ENCODE measurements at places on chromosomes 12 and 14.

DNA sequence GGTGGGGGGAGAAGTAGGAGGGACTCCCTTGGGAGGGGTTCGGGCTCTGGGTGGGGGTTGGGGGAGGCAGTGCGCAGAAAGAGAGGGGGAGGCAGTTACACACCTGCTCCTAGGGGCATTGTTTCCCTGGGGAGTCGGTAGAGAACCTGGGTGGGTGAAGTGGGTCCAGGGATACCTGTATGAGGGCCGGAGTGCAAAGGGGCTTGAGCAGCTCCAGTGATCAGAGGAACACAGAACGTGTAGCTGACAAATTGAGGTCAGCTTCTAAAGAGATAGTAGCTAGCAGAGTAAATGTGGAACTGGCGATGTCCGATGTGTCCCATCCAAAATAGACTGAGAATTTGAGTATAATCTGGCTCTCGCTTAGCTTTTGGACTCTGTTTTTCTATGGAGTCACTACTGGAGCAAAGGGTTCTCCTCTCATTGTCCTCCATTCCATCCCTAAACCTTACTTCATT lies 502 bp downstream of the SMARCD1 start:
- DNase-seq = no peak
- peaks cover 17% of the 10 kb centered on the region for H3K36me3 ChIP-seq
- peaks cover 3% of the 10 kb centered on the region for H3K4me1 ChIP-seq
- H3K27ac ChIP-seq = peak overlapping the region; percentile 95

DNA sequence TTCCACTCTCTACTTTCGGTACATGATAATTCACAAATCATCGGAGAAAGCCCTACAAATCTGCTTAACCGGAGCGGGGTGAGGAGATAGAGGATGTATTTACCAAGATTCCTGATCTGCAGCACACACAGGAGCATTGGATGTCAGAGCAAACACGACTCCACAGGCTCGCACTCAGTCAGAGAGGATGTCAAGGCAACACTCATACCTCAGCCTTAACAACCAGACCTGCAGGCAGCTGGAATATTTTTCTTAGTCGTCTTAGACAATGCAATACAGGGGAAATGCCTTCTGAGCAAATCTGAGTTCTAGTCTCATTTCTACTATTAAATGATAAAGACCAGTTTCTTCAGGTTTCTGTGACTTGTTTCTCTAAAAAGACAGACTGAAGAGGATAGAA lies 159.3 kb upstream of the CPNE8 start:
- no peak overlapping the region for H3K27ac ChIP-seq
- H3K36me3 ChIP-seq = no peaks in the 10 kb centered on the region
- no peaks in the 10 kb centered on the region for H3K27me3 ChIP-seq
- H3K4me1 ChIP-seq = no peaks in the 10 kb centered on the region
- DNase-seq = no peak
- H3K4me3 ChIP-seq = no peak overlapping the region

DNA sequence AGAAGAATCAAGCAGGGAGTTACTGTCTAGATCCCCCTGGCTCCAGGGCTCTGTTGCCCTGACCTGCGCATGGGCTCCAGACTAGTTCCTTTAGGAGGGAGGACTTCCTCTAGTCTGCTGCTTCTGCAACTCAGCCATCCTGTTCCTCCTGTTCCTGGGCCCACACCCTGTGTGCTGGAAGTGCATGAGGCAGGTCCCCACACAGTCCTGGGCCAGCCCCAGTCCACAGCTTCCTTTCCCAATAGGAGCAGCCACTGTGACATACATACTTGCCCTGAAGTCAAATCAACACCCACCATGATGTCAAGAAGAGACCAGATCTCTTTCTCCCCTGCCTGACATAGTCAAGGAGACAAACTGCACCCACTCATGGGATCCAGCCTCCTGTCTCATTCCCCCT lies 1.3 kb downstream of the SDR9C7 start:
- no peaks in the 10 kb centered on the region for H3K36me3 ChIP-seq
- DNase-seq = no peak
- peaks cover 32% of the 10 kb centered on the region for H3K4me1 ChIP-seq
- H3K27me3 ChIP-seq = no peaks in the 10 kb centered on the region
- no peak overlapping the region for H3K4me3 ChIP-seq
- no peak overlapping the region for H3K27ac ChIP-seq

DNA sequence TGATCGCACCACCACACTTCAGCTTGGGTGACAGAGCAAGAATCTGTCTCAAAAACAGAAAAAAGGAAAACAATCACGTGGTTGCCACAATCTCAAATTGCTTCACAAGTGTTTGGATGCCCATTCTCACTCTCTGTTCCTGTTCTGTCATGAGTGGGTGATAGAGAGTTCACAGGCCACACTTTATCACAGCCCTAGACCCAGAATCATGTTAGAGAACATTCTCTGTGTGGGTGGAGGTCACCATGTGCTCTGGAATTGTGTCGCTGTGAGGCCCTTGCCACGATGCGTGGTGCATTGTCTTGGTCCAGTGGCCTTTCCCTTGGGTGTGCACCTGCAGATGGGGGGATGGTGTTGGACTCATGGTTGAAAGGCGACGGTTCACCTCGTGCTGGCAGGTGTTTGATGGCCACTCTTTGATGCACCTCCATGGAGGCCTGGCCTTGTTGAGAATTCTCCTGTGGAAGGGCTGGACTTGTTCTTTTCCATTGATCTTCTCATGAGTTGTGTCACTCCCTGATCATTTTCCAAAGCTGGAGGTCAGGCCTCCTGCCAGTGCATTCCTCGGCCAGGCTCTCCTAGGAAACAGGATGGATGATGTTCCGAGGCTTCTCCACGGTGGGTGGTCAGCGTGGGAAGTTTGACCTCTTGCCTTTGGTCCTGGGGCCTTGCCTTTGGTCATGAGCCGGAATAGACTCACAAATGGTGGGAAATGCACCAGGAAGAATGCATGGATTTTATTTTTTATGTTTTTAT lies 91.9 kb downstream of the SLC24A4 start:
- DNase-seq = no peak
- no peaks in the 10 kb centered on the region for H3K36me3 ChIP-seq
- no peak overlapping the region for H3K4me3 ChIP-seq
- no peak overlapping the region for H3K27ac ChIP-seq

DNA sequence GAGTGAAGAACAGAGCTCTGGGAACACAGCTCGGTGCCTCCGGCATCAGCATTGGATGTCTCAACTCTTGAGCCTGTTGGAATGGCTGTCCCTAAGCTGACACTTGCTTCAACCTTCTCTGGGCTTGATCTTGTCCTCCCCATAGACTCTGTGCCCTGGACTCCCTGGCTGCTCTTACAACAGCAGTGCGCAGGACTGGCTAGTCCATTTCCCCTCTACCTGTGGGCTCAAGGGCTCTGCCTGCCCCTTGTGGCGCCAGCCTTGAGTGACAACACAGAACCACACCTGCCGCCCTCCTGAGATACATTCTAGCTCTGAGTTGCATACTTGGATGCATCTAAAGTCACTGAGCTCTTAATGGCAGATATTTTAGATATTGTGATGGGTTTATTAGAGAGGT lies 6.2 kb downstream of the CRADD start:
- H3K27ac ChIP-seq = no peak overlapping the region
- H3K27me3 ChIP-seq = no peaks in the 10 kb centered on the region
- DNase-seq = no peak

DNA sequence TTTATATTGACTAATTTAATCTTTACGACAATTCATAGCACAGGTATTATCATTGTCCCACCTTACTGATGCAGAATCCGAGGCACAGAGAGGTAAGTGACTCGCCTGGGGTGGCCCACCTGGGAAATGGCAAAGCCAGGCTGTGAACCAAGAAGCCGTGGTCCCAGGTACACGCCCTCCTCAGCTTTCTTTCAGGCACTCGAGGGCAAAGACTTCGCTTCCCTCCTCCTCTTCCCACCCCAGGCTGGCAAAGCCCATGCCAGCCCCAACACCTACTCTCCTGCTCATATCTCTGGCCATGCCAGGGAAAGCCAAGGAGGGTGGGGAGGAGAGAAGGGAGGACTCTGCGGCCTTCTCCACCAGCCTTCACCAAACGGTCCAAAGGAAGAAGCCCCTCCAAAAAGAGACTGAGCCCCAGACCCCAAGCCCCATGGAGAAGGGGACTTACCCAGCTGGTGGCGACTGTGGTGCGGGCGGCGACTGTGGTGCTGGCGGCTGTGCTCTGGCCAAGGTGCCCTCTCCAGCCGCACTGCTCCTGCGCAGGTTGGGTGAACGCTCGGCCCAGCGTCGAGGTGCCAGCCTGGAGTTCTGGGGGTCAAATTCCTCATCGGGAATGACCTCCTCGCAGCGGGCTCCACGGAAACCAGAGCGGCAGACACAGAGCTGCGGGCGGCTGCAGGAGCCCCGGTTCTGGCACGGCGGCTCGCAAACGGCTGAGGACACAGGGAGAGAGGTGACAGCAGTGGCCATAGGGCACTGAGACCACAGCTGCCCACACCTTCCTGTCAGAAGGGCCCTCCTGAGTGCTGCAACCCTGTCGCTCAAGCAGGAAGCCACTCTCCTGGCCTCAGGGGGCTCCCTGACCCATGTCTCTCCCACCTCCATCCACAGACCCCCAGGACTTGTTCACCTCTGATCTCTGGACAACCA lies 26.4 kb downstream of the LTBP2 start:
- H3K27ac ChIP-seq = no peak overlapping the region
- H3K4me3 ChIP-seq = no peak overlapping the region
- no peaks in the 10 kb centered on the region for H3K4me1 ChIP-seq
- no peaks in the 10 kb centered on the region for H3K36me3 ChIP-seq
- no peak for DNase-seq
- no peaks in the 10 kb centered on the region for H3K27me3 ChIP-seq

GRCh38 chr12:50598321-50598862 lies 93.6 kb downstream of the DIP2B start:
- H3K4me3 ChIP-seq = no peak overlapping the region
- peak overlapping the region; percentile 24 for H3K27ac ChIP-seq
- H3K27me3 ChIP-seq = no peaks in the 10 kb centered on the region
- peaks cover 7% of the 10 kb centered on the region for H3K4me1 ChIP-seq
- H3K36me3 ChIP-seq = no peaks in the 10 kb centered on the region

DNA sequence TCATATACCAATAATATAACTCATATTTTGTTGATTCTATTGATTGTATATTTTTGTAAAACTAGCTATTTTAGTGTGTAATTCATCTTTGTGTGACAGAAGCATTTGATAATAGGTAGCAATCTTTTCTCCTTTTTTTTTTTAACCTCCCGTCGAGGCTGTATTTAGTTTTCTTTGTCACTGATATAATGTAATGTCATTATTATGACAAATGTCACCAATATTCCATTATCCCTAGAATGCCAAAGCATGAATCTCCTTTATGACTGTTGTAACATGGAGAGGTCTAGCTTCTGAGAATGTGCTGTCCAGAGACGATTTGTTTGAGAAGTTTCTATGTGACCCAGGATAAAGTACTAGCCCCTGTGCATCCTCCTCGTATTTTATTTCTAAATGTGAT lies 639.0 kb upstream of the ATXN7L3B start:
- no peaks in the 10 kb centered on the region for H3K4me1 ChIP-seq
- no peak overlapping the region for H3K4me3 ChIP-seq
- DNase-seq = no peak
- H3K27ac ChIP-seq = no peak overlapping the region
- no peaks in the 10 kb centered on the region for H3K36me3 ChIP-seq
- H3K27me3 ChIP-seq = no peaks in the 10 kb centered on the region

DNA sequence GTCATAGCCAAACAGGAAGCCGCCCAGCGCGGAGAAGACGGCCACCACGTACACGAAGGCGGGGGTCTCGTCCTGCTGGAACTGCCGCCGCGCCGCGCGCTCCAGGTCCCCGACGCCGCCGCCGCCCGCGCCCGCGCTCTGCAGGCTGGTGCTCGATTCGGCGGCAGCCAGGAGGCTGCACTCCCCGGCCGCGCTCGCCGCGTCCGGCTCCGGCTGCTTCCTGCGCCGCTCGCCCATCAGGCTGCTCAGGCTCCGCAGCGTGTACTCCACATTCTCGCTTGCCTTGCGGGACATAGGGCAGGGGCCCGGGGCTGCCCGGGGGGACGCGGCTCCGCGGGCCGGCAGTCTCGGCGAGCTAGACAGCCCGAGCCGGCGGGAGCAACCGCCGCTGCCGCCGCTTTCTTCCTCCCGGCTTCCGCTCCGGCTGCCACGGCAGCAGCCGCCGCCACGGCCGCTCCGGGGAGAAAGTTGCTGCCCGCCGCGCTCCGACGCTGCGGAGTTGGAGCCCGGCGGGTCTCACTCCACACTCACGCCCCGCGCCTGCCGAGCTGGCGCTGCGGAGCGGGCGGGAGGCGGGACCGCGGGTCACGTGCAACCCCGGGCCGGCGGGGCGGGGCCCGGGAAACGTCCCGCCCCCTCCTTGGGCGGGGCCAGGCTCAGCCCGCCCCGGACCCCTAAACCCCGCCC lies at the start of gene SLC2A13:
Gene SLC2A13, minus strand, starts transcription at position 567 of the 687 bp plus-strand sequence. Its CDS starts 273 bp downstream, at position 294.
- peak within 1 kb of the TSS; percentile 79 for H3K4me3 ChIP-seq
- DNase-seq = peak; percentile 89
- H3K27me3 ChIP-seq = peaks cover 26% of the 10 kb centered on the region
- H3K4me1 ChIP-seq = peaks cover 6% of the 10 kb centered on the region
- H3K36me3 ChIP-seq = no peaks in the 10 kb centered on the region
- H3K27ac ChIP-seq = no peak within 1 kb of the TSS

GRCh38 chr12:45660330-45660729 lies 69.2 kb upstream of the ARID2 start:
- peaks cover 32% of the 10 kb centered on the region for H3K4me1 ChIP-seq
- no peak overlapping the region for H3K27ac ChIP-seq

DNA sequence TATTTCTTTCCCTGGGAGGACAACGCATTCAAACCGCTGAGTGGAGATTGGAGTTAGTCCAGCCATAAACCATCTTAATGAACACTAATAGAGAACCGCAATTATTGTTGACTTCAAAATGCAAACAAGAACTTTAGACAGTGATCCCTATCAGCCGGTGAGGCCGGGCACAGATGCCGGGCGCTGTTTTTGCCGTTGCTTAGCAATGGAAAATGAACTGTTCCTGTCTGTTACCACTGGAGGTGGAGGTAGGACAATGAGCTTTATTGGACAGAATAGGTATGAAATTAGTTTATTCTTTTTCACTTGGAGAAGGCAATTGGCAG lies 216.8 kb downstream of the TTC8 start:
- no peak for DNase-seq
- H3K4me1 ChIP-seq = peaks cover 4% of the 10 kb centered on the region
- H3K4me3 ChIP-seq = no peak overlapping the region
- H3K36me3 ChIP-seq = no peaks in the 10 kb centered on the region
- H3K27ac ChIP-seq = no peak overlapping the region
- peaks cover 7% of the 10 kb centered on the region for H3K27me3 ChIP-seq

All from neural progenitor cell (in vitro differentiated cells).